ENCODE measurements at places on chromosomes 4 and X.

DNA sequence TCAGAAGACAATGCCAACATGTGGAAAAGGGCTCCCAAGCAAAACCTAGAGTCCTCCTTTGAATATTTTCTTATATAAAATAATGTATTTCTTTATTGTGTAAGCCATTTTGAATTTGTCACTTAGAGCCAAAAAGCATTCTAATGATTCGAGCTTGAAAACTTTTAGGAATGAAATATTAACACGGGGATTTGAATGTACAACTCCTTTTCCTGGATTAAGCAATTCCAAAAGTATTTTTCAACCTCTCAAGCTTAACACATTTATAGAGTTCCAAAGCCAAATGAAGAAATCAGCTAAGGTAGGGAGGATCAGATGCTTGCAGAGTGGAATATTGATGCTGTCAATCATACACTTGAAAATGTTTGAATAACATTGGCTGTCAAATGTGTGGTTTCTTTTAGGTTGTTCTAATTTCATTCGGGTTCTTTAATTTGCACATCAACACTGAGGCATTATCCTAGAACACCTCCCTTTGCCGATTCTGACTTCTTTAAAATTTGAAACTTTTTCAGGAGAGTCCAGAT lies 67.2 kb upstream of the ETNPPL start:
- DNase-seq, result no peak

DNA sequence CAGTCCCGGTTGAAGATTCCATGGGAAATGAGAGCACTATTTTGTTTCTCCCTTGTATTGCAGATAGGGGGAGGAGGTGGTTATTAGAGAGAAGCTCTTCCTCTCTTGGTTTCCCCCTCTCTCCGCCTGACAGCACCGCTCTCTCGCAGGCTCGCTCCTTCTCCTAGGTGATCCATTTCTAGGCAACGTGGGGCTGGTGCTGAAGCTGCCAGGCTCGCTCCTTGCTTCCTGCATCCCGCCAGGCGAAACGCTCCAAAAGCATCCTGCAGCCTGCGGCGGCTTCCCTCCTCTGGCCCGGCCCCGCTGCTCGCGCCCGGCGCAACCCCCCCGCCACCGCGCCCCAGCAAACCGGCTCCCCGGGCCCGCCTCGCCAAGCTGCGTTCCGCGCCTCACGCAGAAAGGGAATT lies at the start of gene GRID2:
TSS of gene GRID2 (plus strand) at position 346 of the 407 bp plus-strand sequence.
- DNase-seq, result no peak

GRCh38 chr4:71251261-71251660 lies 87.6 kb upstream of the SLC4A4 start:
- no peak for DNase-seq

DNA sequence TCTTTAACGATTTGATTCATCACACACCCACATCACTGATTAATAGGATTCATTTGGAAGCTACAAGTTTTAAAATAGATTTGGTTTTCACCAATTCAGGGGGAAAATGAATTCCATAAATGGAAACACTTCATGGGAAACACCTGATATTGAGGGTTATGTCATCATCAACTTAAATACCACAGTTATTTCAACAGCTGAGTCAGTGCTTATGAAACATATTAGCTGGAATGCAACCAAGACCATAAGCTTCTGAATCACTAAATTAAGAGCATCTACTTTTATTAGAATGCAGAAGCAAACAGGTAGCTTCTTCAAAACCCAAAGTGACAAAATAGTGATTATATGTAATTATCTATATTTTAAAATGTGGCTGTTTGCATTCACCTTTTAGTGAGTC lies 207.8 kb upstream of the DCAF8L1 start:
- DNase-seq, result no peak

DNA sequence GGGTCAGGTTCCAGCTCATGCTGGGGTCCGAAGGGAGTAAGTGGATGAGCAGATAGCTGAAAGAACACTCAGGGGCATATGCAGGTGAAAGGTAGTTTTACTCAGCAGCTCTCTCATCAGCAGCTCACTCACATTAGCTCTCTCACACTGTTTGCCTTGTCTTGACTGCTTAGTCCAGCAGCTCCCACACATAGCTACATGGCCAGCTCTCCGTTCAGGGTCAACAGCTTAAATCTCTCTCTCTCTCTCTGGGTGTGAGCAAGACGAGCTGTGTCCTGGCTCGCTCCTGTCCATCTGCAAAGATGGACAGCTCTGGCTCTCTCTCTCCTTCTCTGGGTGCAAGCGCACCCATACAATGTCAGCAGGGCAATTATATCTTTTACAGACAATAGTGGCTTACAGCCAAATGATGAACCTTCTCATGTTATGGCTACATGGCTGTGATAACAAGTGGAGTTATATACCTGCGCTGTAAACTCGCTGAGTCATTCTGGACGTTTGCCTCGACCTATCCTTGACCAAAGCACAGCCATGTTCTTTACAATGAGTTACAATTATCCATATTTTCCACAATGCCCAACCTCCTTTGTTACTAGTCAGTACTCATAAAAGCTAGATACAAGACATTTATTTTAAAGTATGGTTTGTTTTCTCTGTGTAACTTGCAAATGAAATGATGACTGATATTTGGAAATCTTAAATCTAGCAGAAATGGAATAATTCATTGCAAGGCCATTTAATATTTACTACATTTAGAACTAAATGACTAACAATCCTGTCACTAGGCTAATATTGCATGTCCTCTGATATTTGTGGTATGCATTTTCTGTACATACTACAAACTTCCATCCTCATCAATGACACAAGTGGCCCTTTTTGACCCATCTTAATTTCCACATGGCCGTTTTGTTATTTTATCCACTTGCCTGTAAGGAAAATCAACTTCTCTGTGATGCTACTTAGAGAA lies 9.3 kb downstream of the PAPSS1 start:
- DNase-seq, result no peak

- no peak for DNase-seq
Measured at GRCh38 chr4:173958445-173958844, 325.0 kb downstream of the FBXO8 start.

DNA sequence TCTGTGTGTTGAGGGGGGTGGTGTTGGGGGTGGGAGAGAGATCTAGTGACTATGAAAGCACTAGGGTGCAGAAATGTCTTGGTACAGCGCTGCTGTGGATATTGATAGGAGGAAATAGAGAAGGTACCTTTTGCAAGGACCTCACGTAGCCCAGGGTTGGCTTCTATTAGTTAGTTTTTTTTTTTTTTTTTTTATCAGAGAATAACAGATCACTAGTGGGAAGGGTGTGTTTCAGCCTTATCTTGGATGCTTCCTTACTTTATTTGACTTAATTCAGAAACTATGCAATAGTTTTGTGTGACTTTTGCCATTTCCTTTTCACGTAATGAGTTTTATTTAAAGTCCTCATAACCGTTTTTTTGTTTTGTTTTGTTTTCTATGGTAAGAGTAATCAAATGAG lies 16.4 kb upstream of the PGRMC2 start:
- no peak for DNase-seq

GRCh38 chrX:110192516-110192915 lies 125.4 kb downstream of the AMMECR1 start:
- DNase-seq, result no peak

DNA sequence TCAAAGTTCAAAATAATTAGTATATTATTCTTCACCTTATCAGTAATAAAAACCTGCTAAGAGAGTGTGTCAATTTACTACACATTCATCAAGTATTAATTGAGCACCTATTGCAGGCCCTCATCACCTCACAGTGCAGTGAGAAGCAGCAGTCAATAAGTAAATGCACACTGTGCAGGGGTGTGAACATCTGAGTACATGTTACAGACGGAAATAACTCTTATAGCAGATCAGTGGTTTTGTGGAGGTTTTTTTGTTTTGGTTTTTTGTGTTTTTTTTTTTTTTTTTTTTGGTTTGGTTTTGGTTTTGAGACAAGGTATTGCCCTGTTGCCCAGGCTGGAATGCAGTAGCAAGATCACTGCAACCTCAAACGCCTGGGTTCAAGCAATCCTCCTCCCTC lies 20.3 kb downstream of the KLF3 start:
- no peak for DNase-seq

DNA sequence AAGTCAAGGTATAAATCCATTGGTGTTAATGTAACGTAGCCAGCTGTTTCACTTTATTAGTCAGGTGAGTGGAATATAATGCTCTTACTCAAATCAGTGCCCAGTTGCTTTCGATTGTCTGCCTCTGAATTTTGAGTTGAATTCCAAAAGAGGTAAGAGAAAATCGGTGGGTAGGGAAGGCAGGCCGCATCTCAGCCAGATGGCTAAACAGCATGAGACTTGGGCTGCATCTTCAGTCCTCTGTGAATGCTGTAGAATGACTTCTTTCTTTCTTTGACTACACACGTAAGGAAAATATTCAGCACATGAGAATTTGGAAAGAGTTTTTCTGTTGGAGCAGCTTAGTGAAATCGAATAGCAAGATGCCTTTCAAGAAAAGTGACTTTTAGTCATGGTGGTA lies 49.5 kb downstream of the TSPAN7 start:
- DNase-seq, result no peak

- DNase-seq, result no peak
Measured at GRCh38 chr4:121477480-121477879, 96.7 kb upstream of the QRFPR start.

GRCh38 chrX:53003111-53003510 lies 44.8 kb upstream of the FAM156A start:
- no peak for DNase-seq

GRCh38 chrX:18871970-18872369 lies 111.9 kb downstream of the PHKA2 start:
- DNase-seq, result no peak

DNA sequence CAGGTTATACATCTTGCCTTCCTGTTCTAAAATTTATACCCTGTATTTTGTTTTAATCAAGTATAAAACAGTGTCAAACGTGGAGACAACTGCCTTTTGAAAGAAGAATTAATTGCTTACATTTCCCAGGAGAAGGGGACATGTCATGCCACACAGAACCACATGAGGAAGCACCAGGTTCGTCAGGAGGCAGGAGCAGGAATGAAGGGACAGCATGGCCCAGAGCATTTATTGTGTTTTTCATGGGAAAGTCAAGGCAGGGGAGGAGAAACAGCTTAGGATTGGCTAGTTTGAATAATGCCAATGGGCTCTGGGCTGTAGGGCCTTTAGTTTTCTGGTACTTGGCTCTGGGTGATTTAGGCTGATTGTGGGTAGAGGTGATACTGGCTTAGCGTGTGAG lies 203.7 kb downstream of the CFAP299 start:
- DNase-seq, result no peak

- no peak for DNase-seq
Measured at GRCh38 chrX:13194291-13195103, 125.4 kb downstream of the ATXN3L start.

DNA sequence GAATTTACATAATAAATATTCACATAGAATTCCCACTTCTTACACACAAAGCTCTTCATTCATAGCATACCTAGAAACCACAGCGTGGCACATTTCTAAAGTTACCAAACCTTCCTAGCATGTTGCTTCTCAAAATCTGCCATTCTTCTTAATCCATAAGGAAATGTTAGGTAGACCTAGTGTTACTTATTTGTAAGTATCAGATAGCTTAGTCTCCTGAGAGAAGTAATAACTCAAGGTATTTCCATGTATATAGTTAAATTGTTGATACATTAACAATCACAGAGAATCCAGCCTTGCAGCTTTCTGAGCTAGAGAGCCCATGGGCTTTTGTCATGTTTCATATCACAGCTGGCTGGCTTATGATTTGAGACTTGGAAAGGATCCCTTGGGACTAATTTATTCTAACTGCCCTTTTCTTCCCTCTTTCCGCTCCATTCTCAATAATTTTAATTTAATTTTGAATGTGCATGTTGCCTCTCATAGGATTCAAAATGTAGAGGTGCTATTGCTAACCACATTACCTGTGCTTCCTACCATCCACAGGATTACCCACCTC lies 17.6 kb downstream of the SH3RF1 start:
- no peak for DNase-seq

- DNase-seq, result no peak
Measured at GRCh38 chrX:102712216-102712966, at the start of gene GPRASP2. Gene GPRASP2 (plus strand): TSS chrX:102712448. CDS start chrX:102714870, 2,422 bp downstream.

DNA sequence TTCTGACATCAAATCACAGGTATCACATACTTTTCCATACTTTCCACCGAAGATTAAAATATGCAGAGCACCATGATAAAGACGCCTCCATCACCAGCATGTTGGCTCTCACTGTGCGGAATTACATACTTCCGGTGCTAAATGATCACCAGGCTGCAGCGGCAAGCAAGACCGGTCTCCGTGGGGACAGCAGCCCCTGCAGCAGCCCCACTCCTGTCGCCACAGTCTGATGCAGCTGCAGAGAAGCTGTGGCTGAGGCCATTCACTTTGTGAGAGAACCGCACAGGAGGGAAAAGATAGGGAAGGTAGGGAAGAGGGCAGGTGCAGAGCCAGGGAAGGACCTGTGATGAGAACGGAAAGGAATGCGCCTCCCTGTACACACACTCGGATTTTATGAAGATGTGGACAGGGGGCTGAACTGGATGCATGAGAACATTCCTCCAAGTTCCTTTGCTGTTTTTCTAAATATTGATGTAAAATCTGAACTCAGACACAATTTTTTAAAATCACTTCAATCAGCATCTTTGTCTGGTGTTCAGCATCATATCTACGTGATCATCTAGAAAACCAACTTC lies 38.3 kb downstream of the AFAP1 start:
- DNase-seq, result no peak

DNA sequence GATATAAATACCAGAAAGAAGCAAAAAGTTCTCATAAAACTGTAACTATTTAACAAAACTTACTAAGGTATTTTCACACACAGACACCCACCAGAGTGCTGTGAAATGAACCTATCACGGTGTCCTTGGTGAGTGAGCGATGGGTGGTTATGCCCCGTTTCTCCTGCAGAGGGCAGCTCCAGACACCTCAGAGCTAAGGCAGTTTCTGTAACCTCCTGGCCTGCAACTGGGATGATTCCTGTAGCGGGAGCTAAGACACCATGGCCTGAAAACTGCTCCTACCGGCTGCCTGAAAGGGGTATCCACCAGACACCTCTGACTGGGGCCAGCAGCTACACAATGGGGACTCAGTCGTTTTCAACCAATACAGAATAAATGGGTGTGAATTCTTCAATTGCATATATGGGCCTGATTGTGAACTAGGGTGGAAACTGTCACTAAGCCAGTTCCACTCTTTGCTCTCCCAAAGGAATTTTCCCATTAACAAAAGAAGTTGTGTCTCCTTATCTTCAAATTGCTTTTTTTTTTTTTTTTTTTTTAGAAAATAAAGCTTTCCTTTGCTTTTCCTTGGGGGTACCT lies 2375.8 kb upstream of the TENM3 start:
- DNase-seq, result no peak

DNA sequence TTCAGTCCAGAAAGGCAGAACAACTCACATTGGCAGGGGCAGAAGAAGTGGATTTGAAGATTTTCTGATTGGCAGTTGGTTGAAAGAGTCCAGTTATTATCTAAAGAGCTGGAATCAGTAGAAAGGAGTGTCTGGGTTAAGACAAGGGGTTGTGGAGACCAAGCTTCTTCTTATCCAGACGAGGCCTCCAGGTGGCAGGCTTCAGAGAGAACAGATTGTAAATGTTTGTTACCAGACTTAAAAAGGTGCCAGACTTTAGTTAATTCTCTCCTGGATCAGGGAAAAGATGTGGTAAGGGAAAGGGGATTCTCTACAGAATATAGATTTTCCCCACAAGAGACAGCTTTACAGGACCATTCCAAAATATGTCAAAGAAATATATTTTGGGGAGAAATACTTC lies 36.7 kb upstream of the TLR3 start:
- no peak for DNase-seq
